ENCODE measurements at places on chromosomes 2 and 18.
A peak's percentile ranks its signal among the peaks of the same experiment; 100 is the strongest.

DNA sequence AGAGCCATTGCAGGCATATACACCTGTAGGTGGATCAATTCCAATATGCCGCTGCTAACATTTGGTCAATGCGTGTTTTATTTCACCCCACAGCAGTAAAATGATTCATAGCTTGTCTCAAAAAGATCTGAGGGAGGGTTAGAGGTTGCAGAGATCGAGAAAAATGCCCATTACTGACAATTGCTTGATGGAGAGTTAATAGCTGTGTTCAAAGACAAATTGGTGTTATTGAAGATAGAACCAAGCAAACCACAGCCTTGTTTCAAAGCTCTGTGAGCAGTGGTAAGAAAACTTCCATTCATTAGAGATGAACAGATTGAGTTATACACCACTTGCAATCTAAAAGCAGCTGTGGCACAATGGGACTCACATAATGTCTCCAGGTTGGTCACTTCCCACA, 95.4 kb downstream of the KCNE4 start:
- no peak for DNase-seq

DNA sequence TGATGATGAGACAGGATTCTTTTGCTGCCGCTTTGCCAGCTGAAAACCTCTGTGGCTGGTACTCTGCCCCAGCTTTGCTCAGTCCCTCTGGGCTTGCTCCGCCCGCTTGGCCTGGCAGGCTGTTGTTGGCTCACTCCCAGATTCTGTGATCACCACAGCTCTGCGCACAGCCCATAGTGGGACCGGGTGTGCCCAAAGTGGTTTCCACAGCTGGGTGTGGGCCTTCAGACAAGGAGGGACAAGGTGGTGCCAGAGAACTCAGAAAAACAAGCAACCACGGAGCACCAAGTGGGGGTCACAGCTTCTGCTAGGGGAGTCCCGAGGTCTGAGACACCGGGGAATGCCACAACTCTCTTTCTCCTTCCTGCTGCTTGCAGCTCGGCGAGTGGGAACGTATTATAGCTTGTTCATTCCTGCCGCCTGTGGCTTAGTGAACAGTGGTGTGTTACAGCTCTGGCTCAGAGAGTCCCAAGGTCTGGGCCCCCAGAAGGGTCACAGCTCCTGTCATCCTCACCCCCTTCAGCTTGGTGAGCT, 9.2 kb upstream of the KYNU start:
- peak; percentile 18 for DNase-seq

- DNase-seq = no peak
These were observed 348.8 kb upstream of the GULP1 start for GRCh38 chr2:187942876-187943275.

DNA sequence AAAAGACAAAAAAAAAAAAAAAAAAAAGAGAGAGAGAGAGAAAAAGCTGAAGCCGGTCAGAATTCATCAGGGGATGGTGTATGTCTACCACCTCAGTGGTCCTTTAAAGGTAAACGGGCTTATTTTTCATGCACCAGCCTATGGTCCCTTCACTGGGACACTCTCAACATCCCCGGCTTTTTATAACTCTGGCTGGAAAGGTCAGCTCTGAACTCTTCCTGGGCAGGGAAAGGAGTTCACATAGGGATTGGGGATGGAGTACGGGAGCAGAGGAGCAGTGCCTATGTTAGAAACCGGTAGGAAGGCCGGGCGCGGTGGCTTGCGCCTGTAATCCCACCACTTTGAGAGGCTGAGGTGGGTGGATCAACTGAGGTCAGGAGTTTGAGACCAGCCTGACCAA, 10.3 kb upstream of the MALT1 start:
- DNase-seq = no peak

DNA sequence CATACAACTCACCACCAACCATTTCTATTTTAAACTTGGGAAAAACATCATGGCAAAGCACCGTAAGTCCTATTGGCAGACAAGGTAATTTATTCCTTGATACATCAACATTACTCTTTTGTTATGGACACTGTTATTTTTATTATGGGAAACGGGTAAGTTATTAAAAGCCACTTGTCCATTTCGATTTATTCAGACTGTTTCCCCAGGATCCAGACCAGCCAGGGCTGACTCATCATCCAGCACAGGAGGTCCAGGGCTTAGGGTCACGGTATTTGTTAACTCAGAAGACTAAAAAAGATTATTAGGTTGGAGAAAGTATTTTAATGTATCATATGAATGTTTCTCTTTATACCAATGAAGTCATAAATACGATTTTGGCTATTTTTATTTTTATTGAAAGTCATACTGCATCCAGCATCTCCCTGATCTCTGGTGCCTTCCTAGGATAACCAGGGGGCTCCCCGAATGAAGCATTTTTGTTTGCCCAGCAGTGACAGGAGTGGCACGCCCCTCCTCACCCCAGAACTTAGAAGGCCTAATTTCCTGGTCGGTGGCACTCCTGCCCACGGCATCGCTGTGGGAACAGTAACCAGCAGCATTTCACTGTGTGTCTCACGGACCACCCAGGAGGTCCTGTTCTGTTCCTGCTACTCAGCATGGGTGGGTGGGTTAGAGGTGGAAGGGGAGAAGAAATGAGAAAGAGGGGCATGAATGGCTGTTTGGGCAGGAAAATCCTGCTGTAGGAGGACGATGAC, 446.1 kb downstream of the EIPR1 start:
- no peak for DNase-seq

GRCh38 chr2:29462293-29462692, 347.1 kb downstream of the CLIP4 start:
- no peak for DNase-seq

GRCh38 chr2:85911097-85911496, 22.3 kb upstream of the ST3GAL5 start:
- no peak for DNase-seq

DNA sequence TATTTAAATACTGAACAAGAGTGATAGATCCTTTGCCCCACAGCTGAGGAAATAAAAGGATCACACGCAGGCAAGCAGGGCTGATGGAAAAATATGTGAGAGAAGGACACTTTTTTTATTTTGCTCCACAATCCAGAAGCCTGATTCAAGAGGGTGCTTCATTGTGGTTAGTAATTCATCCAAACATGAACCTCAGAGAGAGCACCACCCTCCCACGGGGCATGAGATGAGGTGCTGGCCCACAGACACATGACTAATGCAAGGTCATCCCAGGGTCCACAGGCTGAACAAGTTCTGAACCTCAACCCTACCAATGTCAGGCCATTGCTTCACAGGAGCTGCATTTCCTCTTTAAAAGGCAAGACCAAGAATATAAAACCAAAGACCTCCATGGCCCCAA, 239.6 kb downstream of the MREG start:
- DNase-seq = no peak

DNA sequence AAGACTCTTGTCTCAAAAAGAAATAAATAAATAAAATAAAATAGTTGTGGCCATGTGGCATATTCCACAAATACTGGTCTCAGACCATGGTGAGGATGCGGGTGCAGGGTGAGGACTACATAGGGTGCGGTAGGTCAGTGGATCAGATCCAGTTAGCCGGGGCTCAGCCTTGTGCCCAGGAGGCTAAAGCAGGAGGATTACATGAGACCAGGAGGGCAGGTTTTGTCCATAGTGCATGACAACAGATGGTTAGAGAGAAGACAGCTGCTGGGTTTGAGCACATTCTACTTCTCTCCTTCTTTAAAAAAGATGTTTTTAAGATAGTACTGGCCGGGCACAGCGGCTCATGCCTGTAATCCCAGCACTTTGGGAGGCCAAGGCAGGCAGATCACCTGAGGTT, 12.8 kb upstream of the PSD4 start:
- no peak for DNase-seq

DNA sequence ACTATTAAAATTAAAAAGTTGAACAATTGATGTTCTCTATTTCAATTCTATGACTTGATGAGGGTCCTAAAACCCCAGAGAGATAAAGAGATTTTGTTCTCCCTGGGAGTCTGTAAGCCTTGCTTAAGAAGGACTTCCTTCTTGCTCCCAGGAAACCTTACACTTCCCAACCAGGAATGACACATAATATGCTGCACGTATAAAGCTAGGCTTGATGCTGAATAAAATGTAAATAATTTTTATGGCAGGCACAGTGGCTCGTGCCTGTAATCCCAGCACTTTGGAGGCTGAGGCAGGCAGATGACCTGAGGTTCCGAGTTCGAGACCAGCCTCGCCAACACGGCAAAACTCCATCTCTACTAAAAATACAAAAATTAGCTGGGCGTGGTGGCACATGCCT, 27.8 kb downstream of the SPIRE1 start:
- DNase-seq = no peak

DNA sequence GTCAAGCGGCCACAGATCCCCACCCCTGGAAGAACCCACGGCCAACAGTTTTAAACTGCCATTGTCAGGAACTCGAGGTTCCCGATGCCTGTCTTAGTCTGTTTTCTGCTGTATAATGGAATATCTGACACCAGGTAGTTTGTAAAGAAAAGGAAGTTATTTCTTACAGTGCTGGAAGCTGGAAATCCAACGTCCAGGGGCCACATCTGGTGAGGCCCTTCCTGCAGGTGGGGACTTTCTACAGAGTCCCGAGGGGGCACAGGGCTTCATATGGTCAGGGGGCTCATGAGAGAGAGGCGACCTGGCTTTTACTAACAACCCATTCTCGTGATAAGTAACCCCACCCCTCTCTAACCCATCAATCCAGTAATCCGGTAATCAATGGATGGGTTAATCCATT, 501.6 kb upstream of the MYT1L start:
- no peak for DNase-seq

DNA sequence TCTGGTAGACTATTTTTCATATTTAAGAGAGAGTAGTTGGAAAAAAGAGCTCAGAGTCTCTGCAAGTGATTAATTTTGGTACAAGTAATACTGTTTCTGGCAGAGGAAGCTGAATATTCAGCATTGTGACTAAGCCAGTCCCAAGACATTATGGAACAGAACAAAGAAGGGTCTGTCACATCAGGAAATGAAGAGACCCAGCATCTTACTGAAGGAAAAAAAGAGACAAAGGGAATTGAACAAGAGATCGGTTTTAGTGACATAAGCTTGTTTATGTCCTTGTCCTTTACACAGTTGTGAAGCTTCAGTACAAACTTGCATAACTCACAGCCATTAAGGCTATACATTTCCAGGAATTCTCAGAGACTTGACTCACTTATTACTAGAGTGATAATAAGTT, 568.5 kb upstream of the SLC8A1 start:
- no peak for DNase-seq
